ENCODE measurements at places on chromosomes 7 and 10. TPM values are rescaled to one million over a fixed set of nuclear protein-coding genes. Genes with fewer than 3 reads are reported as not detected.

TSPAN14 gene
- total RNA-seq = 31.3 TPM

SEMA3A gene
- total RNA-seq = 0.58 TPM

GRCh38 chr7:99949645-99950228, 20.3 kb upstream of the GJC3 start:
- DNase-seq = no peak

DNA sequence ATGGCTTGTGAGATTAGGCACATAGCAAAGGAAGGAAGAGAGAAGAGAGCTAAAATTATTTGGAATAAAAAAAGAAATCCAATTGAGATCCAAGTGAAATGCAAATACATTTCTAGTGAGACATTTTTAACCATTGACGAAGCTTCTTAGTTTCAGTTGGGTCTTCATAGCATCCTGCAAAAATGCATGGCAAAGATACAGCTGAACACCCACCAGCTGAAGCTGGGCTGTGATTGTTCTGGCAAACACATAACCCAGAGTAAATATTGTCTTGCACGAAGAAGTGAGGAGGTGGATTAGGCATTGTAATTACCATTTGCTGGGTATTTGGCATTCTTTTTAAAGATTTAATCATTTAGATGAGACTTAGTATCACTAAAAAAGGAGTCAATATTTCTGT, 409.4 kb downstream of the GRM8 start:
- no peak for DNase-seq

DNA sequence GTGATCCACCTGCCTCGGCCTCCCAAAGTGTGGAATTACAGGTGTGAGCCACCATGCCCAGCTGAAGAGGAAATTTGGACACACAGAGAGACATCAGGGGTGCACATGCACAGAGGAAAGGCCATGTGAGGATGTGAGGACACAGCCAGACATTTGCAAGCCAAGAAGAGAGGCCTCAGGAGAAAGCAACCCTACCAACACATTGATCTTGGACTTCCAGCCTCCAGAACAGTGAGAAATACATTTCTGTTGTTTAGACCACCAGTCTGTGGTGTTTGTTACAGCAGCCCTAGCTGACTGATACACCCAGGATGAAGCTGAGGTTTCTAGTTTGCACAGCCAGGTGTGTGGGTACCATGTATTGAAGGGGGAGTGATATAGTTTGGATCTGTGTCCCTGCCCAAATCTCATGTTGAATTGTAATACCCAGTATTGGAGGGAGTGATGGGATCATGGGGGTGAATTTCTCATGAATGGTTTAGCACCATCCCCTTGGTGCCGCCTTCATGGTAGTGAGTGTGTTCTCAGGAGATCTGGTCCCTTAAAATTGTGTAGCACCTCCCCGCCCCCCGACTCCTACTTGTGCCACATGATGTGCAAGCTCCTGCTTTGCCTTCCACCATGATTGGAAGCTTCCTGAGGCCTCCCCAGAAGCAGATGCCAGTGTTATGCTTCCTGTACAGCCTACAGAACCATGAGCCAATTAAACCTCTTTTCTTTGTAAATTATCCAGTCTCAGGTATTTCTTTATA, 64.7 kb upstream of the DUSP5 start:
- DNase-seq = no peak

DNA sequence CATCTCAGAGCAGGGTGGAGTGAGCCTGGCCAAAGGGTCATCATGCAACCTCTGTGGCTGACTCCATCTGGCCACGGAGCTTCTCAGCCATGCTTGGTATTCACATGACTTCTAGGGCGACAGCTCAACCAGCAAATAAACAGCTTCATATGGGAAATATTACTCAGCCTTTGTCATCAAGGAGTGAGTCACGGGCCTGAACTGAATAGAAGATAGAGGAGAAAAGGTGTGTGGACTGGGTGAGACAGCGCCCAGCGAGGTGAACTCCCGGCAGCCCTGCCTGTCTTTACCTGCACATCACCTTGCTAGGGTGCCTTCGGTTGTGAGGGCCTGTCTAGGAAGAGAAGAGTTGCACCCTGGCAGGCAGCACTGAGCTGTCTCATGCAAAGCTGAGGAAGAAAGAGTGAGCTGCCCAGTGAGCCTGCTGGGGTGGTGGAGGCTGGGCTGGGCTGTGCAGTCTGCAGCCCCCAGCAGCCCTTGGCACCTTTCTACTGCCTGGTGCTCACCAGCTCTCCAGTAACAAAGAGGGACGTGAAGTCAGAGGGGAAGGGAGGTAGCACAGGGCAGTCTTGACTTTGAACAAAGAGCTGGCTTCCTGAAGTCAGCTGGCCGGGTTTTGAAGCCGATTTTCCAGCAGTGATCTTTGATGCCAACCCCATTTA, 114.2 kb downstream of the EGFR start:
- DNase-seq = no peak
